ENCODE measurements at places on chromosomes 4 and X.

DNA sequence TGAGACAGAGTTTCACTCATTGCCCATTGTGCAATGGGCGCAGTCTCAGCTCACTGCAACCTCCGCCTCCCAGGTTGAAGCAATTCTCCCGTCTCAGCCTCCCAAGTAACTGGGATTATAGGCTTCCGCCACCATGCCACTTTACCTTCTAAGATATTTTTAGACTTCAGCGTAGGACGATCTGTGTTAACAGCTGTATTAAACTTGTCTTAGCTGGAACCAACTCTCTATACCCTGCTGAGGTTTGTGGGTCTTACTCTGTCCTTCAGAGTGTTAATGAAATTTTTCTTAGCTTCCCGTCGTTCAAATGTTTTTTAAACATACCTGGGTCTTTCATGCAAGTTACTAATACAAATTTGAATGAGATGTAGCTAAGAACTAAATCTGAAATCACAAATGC, 14.7 kb downstream of the TMEM165 start:
- DNase-seq, result no peak

DNA sequence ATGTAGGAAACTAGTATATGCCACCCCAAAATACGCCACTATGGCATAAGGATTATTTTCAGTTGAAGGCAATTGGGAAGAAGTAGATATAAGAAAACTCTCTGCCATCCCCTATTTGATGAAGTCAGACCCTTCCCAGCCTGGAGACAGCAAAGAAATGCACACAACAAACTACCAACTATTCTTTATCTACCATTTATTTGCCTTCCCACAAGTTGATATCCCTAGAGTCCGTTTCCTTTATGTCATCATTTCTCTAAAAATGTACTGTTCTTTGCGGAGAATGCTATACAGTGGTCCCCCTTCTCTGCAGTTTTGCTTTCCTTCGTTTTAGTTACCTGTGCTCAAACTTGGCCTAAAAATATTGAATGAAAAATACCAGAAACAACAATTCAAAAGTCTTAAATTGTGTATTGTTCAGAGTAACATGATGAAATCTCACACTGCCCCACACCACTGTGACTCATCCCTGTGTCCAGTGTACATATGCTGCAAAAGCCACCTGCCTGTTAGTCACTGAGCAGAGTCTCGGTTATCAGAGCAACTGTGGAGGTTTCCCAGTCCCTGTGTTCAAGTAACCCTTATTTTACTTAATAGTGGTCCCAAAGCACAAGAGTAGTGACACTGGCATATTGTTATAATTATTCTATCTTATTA, 152.3 kb downstream of the WDFY3 start:
- DNase-seq, result peak; percentile 63

GRCh38 chrX:154308108-154308946, 12.7 kb downstream of the TKTL1 start:
- peak; percentile 37 for DNase-seq

- DNase-seq, result no peak
Measured at GRCh38 chr4:152032722-152033131, 271.9 kb upstream of the GATB start.

- DNase-seq, result peak; percentile 60
Measured at GRCh38 chrX:148500423-148501385, at the start of gene AFF2. TSS of gene AFF2 (plus strand) at chrX:148500617. CDS start at chrX:148501098, 481 bp downstream.

DNA sequence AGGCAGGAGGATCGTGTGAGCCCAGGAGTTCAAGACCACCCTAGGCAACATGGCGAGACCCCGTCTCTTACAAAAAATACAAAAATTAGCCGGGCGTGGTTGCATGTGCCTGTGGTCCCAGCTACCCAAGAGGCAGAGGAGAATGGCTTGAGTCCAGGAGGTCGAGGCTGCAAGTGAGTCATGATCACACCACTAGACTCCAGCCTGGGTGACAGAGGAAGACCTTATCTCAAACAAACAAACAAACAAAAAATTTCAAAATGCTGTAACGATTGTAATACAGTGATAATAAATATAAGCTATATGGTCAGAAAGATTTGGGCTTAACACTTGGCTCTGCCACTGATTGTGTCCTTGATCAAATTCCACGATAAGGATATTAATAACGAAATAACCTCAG, 24.2 kb downstream of the SLC25A4 start:
- DNase-seq, result no peak

DNA sequence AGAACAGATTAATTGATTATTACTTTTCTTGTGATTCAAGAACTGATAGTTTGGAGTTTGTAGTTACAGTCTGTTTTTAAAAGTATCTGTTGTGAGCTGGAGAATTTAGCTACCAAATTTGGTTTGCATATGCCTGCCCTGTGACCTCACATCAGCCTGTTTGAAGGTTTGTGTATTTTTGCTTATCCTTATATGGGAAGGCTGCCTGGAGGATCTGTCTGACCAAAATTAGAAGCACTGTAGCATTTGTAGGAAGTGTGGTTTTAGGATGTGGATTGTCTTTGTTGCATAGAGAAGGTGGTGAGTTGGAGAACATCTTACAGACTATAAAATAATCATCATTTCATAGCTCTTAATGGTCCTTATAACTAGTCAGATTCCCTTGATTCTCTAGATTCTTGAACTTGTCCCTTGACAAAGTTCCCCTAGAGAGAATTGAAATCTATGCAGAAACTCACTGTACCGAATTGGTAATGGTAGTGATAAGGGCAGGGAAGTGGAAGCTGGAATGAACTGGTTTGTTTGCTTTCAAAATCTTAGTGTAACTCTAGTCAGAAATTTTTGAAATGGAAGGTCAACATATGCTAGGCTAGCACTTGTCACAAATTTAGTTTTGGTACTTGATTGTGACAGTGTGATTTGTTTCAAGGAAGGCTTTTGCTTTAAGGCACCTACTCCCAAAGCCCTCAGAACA, 57.3 kb downstream of the SH3BGRL start:
- peak; percentile 81 for DNase-seq

DNA sequence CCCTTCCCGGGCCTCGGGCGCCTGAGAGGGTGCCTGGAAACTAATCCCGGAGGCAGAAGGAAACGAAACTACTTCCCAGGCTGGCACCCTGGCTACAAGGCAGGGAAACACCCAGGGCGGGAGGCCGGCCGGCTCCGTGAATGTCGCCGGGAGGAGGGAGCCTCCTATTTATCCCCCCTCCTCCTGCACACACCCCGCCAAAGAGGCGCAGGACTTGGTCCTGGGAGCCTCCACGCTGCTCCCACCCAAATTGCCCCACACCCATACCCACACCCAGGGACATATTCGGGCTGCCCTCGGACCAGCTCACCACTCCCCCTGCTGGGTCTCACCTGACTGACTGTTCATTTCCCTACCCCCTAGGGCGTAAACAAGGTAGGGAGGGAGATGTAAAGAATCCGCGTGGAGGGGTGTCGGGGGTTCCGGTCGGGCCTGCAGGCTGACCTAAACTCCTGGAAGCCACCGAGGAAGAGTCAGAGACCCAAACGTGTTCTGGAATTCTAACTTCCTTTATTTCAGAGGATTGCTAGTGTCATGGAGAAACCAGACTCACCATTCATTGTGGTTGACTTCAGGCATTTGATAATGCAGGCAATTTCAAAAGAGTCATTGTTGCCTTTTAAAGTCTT, at the start of gene BTC:
Gene BTC, minus strand, starts transcription at position 142 of the 629 bp plus-strand sequence. CDS start 198 bp downstream, outside the sequence.
- DNase-seq, result no peak

- DNase-seq, result no peak
Measured at GRCh38 chrX:130002541-130002940, 20.1 kb downstream of the BCORL1 start.

DNA sequence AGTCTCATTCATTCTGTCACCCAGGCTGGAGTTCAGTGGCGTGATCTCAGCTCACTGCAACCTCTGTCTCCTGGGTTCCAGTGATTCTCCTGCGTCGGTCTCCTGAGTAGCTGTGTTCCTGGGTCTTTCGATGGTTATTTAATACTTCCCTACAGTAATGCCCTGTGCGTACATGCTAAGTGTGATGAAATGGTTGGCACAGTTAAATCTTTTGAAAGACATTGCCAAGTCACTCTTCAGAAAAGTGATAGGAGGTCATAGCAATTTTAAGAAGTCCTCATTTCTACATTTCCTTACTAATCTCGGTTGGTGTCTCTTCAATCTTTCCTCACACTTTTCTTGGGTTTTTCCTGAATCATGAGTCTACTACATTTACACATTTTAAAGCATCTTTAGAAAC, 14.4 kb downstream of the HTT-AS start:
- DNase-seq, result no peak

- DNase-seq, result no peak
Measured at GRCh38 chr4:113783701-113784100, 22.2 kb upstream of the CAMK2D start.

- DNase-seq, result no peak
Measured at GRCh38 chr4:66489370-66489769, 819.1 kb upstream of the EPHA5 start.

GRCh38 chrX:39903937-39904336, 193.8 kb downstream of the BCOR start:
- peak; percentile 54 for DNase-seq

DNA sequence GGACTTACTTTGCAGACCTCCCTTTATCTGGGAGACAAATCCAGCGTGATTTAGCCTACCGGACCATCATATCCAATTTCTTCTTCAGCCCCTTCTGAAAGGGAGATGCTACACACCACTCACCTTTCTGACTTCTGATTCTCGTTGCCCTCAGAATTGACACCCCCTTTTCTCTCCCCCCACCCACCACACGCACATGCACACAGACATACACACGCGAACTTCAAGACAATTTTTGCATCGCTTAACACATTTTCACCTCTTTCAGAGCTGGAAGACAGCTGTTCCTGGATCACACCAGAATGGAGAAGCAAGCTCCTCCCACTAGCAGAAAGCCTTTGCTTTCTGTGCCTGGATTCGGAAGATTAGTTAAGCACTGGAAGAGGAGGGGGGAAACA, 1.0 kb upstream of the SNCA start:
- no peak for DNase-seq

DNA sequence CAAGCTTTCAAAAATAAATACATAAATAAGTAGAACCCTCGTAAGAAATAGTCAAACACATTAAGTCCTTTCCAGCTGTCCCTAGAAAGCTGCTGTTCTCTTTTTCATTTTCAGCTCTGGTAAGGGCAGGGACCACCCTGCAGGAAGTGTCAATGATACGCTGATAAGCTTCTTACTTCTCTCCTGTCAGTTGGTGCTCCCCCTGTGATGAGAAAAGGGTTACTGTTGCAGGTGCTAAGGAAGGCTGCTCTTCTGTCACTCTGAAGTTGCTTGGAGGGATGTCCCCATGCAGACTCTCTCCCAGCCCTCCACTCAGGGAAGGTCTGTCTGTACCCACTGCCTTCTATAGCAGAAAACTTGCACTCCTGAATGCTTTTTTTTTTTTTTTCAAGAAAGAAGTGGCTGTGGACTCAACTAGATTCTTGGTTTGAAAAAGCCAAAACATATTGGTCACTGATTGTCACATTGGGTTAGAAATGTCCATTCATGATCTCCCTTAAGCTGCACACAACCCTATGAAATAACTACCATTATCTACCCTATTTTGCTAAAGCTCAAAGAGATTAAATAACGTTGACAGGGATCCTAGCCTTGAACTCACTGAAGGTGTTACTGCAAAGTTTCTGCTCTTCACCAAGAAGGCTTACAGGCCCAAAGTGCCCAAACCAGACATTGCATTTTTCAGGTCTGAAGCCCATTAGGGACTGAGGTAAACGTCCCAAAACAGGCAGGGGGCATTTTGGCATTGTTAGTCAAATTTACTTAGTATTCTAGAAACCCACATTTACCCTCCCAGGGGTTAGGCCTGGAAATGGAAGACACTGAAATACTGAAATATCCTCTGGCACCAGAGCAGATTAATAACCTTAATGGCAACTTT, 1.2 kb downstream of the CXCL3 start:
- no peak for DNase-seq

DNA sequence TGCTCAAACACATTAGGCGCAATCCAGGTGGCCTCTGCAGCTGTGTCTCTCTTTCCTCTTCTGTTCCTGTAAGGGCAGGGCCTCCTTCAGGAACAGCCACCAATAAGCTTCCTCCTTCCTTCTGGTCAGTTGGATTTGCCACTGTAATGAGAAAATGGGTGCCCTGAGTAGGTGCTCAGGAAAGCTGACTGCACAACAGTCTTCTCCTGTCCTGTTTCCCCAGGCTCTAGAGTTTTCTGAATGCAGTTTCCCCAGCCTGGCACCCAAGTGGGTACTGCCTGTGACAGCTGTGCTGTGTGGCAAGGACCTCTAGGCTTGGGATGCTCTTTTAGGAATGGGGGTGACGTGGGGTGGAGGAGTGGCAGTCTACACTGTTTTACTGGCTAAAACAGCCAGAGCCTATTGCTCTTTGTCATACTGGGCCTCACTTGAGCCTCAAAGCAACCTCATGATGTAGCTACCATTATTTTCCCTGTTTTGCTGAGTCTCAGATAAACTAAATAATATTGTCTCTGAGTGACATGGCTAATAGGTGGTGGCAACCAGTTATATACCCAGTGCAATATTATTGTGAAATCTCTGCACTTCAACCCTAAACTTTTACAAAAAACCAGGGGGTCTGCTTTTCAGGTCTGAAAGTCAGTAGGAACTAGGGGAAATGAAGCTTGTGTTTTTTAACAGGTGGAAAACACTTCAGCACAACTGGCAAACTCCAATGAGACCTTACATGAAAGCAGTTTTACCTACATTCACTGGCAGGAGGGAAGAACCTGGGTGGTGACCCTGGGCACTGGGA, 1.2 kb downstream of the CXCL2 start:
- no peak for DNase-seq

- no peak for DNase-seq
Measured at GRCh38 chr4:104451573-104451972, 43.1 kb downstream of the CXXC4 start.

GRCh38 chr4:89056953-89057398, at the start of gene FAM13A:
TSS of gene FAM13A (minus strand) at chr4:89057185. CDS start at chr4:89056964, 221 bp downstream.
- DNase-seq, result peak; percentile 93

DNA sequence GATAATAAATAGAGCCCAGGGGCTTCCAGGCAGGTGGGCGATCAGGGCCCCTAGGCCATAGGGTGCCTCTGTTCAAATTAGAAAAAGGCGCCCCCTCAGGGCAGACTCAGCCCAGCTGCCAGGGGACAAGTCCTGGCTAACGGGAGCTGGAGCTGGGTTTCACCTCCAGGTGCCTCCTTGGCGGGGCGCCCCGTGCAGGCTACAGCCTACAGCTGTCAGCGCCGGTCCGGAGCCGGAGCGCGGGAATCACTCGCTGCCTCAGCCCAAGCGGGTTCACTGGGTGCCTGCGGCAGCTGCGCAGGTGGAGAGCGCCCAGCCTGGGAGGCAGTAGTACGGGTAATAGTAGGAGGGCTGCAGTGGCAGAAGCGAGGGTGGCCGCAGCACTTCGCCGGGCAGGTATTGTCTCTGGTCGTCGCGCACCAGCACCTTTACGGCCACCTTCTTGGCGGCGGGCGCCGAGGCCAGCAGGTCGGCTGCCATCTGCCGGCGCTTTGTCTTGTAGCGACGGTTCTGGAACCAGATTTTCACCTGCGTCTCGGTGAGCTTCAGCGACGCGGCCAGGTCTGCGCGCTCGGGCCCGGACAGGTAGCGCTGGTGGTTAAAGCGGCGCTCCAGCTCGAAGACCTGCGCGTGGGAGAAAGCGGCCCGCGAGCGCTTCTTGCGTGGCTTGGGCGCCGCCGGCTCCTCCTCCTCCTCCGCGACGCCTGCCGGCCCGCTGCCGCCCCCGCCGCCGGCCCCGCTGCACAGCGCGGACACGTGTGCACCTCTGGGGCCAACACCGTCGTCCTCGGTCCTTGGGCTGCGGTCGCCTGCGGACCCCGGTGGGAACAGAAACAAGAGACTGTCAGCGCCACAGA, 2.4 kb downstream of the NKX3-2 start:
- DNase-seq, result no peak

Data from fibroblast of skin of scalp (primary cell).